D721Med (cell line): ENCODE measurements at places on chromosomes 4 and X.

GRCh38 chr4:3445111-3445820, 3.5 kb downstream of the HGFAC start:
- no peak for DNase-seq

GRCh38 chr4:4673070-4673469, 131.2 kb upstream of the STX18 start:
- DNase-seq = no peak

DNA sequence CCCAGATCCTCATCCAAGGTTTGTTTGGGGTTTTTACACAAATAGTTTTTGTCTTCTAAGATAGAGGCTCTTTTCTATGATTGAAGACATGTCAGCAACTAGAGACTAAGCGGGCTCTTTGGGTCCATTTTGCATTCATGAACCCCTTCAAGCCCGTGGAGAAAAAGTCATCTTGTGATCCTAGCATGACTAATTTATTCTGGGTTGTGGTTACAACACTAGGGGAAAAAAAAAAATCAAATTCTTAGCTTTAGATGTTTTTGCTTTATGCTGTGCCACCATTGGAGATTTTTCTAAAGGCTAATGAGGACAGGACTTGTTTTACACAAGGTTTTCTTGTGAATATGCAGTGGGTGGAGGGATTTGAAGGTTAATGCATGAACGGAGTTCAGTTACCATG, 440.0 kb downstream of the PCDH7 start:
- no peak for DNase-seq

- no peak for DNase-seq
Measured at GRCh38 chr4:33073811-33074210, 2353.6 kb downstream of the PCDH7 start.

- DNase-seq = no peak
Measured at GRCh38 chrX:97968376-97969163, 1084.9 kb downstream of the RPA4 start.

DNA sequence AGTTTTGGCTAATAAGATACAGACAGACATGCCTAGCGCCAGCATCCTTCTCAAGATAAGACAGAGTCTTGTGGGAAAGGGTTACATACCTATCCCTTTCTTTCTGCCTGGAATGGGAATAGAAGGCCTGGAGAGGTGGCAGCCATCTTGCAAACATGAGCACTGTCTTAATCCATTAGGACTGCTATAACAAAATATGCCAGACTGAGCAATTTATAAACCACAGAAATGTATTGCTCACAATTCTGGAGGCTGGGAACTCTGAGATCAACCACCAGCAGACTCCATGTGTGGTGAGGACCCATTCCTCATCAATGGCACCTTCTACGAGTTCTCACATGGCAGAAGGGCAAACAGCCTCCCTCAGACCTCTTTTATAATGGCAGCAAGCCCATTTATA, 26.5 kb upstream of the NEIL3 start:
- DNase-seq = no peak

- no peak for DNase-seq
Measured at GRCh38 chrX:39336671-39337311, 535.5 kb downstream of the MID1IP1 start.

DNA sequence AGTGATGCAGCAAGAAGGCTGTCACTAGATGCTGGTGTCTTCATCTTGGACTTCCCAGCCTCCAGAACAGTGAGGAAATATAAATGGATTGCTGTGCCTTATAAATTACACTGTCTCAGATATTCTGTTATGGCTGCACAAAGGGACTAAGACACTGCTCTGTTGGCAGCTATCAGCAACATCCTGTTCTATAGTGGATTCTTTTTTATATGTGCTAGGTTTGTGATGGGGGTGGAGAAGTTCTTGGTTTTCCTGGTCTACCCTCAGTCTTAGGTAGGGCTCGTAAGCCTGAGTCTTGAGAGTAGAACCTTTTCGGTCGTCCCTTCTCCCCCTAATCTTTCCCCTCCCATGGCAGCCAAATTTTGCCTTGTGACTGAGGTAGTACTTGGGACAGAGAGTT, 17.3 kb downstream of the STIM2 start:
- no peak for DNase-seq

GRCh38 chr4:163755013-163755412, 260.5 kb downstream of the TMA16 start:
- no peak for DNase-seq

- no peak for DNase-seq
Measured at GRCh38 chr4:127997534-127998388, 32.6 kb downstream of the ABHD18 start.

GRCh38 chr4:54585321-54586000, 72.3 kb upstream of the KIT start:
- DNase-seq = no peak

- DNase-seq = no peak
Measured at GRCh38 chr4:94571715-94572114, 120.0 kb downstream of the PDLIM5 start.

DNA sequence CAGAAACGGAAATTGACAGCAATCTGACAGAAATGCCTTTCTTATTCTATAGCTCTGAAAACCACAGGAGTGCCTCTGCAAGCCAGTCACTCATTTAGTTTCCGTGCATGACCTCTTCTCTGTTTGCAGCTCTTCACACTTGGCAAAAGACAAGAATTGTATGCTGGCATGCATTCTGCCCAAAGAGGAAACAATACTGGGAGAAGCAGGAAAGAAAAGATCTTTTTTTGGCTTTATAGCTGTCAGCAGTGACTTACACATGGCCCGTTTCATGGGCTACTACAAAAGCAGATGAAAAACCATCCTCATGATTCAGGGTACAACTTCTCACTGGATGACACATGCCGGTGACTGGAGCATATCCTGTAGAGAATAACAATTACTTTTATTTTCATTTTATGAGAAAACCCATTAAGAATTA, 249.4 kb downstream of the ADAMTS3 start:
- no peak for DNase-seq

GRCh38 chr4:129326571-129327460, 230.9 kb downstream of the C4orf33 start:
- DNase-seq = no peak
